ENCODE measurements at places on chromosomes 16 and 17.

GRCh38 chr17:7634384-7634783 is 4.4 kb downstream of the SHBG start:
- H3K36me3 ChIP-seq: no peaks in the 10 kb centered on the region
- DNase-seq: no peak
- H3K27me3 ChIP-seq: peaks cover 4% of the 10 kb centered on the region
- peaks cover 5% of the 10 kb centered on the region for H3K4me1 ChIP-seq

DNA sequence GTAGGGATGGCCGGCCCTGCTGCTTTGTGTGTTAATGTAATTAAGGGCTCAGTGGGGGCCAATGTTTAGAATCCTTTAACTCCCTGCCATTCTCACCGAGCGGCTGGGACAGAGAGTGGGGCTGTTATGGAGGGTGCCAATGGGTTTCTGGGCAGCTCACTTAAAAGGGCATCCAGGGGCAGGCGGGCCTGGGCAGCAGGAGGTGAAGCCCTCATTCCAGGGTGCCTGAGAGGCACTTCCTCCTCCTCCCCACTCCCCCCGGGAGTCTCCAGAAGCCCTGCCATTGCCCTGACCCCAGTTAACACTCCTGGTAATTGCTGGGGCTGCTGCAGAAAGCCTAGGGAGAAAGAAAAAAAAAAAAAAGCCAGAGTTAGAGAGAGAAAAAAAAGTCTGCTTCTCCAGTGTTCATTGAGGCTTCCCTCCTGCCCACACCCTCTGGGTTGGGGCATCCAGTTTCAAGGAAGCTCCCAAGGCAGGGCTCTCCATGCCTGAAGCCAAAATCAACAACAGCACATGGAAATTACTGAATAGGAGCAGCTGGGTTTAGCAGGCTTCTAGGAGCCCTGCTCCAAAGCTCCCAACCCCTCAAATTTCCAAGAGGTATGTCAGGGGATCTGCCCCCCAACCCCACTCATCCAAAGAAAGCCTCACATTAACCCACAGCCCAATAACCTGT is 28.0 kb downstream of the CUEDC1 start:
- DNase-seq: no peak
- H3K4me1 ChIP-seq: peaks cover 3% of the 10 kb centered on the region
- no peaks in the 10 kb centered on the region for H3K36me3 ChIP-seq
- no peak overlapping the region for H3K27ac ChIP-seq
- peaks cover 11% of the 10 kb centered on the region for H3K27me3 ChIP-seq
- H3K4me3 ChIP-seq: no peak overlapping the region

DNA sequence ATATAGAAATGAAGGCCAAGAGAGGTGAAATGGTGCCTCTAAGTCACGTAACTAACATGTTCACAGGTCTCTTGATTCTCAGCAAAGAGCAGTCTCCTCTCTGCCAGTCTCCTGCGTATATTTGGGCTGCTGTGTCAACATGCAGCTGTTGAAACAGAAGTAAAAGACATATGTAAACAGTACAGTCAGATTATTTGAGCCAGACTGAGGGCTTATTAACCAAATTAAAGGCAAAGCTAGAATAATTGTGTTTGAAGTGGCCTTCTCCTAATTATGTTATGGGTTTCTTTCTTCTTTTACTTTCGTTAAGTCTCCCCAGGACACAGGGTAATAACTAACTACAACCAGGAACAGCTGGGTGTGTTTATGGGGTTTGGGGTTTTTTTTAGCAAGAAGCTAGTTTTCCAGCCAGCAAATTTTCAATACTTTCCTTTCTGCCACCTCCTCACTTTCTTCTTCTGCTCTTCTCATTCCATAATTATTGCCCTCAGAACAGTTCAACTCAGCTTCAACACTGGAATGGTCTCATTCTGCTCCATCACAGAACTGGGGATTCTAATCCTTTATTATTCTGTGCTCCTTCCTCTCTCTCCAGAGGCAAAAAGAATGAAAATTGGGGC is 18.4 kb downstream of the G6PC1 start:
- H3K36me3 ChIP-seq: no peaks in the 10 kb centered on the region
- no peak overlapping the region for H3K27ac ChIP-seq
- peaks cover 18% of the 10 kb centered on the region for H3K27me3 ChIP-seq
- DNase-seq: no peak
- no peak overlapping the region for H3K4me3 ChIP-seq

GRCh38 chr16:4660454-4661007 is 32.8 kb upstream of the NUDT16L1 start:
- H3K27ac ChIP-seq: peak overlapping the region; percentile 67
- peaks cover 41% of the 10 kb centered on the region for H3K36me3 ChIP-seq
- peak; percentile 62 for DNase-seq
- no peaks in the 10 kb centered on the region for H3K27me3 ChIP-seq
- H3K4me3 ChIP-seq: no peak overlapping the region

DNA sequence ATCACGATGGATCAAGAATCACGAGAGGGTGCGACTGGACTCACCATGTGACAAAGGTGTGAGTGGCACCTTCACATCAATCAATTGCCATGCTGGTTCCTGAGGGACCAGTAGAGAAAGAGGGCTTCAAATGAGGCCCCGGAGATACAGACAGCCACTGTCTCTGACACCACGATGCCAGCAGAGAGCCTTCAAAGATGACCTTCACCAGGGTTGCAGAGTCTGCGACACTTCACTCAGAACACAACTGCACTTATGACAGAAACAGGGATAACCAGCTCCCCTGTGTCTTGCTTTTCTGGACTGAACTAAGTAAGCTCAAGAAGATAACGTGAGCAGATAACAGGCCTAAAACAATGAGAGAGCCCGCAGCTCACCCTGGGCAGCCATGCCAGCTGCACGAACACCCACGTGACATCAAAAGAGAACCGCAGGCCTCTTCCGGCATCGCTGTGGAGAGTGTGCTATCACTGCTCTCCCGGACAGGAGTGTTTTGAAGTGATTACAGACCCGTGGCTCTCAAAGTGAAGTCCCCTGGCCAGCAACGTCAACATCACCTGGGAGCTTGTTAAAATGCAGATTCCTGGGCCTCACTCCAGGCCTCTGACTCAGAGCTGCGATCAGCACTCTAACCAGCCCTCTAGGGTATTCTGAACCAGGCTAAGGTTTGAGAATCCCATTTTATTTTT is 36.4 kb downstream of the KLHDC4 start:
- H3K27ac ChIP-seq: no peak overlapping the region
- H3K4me3 ChIP-seq: no peak overlapping the region
- DNase-seq: no peak

DNA sequence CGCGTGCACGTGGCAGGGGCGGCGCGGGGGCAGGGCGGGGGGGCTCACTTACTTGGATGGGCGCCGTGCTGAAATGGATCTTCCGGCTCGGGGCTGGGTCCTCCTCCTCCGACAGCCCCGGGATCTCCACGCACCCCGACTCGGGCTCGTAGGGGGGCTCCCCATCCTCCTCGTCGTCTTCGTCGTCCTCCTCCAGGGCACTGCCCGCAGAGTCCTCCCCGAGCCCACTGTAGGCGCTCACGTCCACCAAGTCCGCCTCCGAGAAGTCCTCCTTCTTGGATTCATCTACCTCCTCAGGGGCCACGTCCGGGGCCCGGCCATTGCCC is 1.4 kb downstream of the PPP1R9B start:
- peaks cover 46% of the 10 kb centered on the region for H3K36me3 ChIP-seq
- H3K27ac ChIP-seq: peak overlapping the region; percentile 93
- peak overlapping the region; percentile 95 for H3K4me3 ChIP-seq
- peaks cover 38% of the 10 kb centered on the region for H3K4me1 ChIP-seq
- no peaks in the 10 kb centered on the region for H3K27me3 ChIP-seq

GRCh38 chr16:12064291-12064690 is 87.8 kb downstream of the SNX29 start:
- DNase-seq: no peak
- no peak overlapping the region for H3K4me3 ChIP-seq
- H3K27ac ChIP-seq: no peak overlapping the region
- H3K36me3 ChIP-seq: no peaks in the 10 kb centered on the region
- peaks cover 7% of the 10 kb centered on the region for H3K4me1 ChIP-seq
- no peaks in the 10 kb centered on the region for H3K27me3 ChIP-seq

GRCh38 chr16:85633888-85634287 is 20.8 kb downstream of the GSE1 start:
- H3K36me3 ChIP-seq: peaks cover 14% of the 10 kb centered on the region
- no peaks in the 10 kb centered on the region for H3K27me3 ChIP-seq
- no peak overlapping the region for H3K4me3 ChIP-seq
- no peaks in the 10 kb centered on the region for H3K4me1 ChIP-seq
- H3K27ac ChIP-seq: no peak overlapping the region
- no peak for DNase-seq

DNA sequence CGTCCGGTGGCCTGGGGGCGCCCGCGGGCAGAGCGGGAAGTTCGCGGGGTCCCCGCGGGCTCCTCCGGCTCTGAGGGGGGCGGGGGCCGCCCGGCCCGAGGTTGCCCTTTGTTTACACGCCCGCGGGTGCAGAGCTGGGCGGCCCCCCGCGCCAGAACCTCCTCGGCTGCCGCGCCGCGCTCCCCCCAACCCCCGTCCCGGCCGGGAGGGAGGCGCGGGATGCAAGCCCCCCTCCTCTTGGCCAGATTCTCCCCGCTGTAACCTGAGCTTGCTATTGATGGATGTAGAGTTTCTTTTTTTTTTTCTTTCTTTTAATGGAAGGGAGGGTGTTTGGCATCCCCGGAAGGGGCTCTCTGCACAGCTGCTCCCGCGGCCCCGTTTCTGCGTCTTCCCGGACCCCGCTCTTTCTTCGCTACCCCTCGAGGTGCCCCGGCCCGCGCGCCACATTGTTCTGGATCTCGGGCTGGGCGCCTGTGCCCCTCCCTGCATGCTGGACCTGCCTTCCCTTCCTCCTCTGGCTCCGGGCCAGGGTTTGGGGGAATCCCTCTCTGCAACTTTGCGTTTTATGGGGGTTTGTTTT is 646 bp downstream of the CBX2 start:
- peaks cover 58% of the 10 kb centered on the region for H3K27me3 ChIP-seq
- peaks cover 17% of the 10 kb centered on the region for H3K36me3 ChIP-seq
- peak overlapping the region; percentile 88 for H3K4me3 ChIP-seq
- H3K27ac ChIP-seq: peak overlapping the region; percentile 69
- DNase-seq: no peak

- peaks cover 5% of the 10 kb centered on the region for H3K4me1 ChIP-seq
- H3K27ac ChIP-seq: no peak overlapping the region
- H3K36me3 ChIP-seq: no peaks in the 10 kb centered on the region
- DNase-seq: no peak
Observed at GRCh38 chr17:68790492-68790891, 164.7 kb downstream of the ABCA8 start.

- H3K4me3 ChIP-seq: no peak overlapping the region
- H3K27me3 ChIP-seq: peaks cover 32% of the 10 kb centered on the region
- H3K36me3 ChIP-seq: no peaks in the 10 kb centered on the region
- H3K4me1 ChIP-seq: no peaks in the 10 kb centered on the region
Observed at GRCh38 chr17:79609673-79610645, 892 bp downstream of the RBFOX3 start.

DNA sequence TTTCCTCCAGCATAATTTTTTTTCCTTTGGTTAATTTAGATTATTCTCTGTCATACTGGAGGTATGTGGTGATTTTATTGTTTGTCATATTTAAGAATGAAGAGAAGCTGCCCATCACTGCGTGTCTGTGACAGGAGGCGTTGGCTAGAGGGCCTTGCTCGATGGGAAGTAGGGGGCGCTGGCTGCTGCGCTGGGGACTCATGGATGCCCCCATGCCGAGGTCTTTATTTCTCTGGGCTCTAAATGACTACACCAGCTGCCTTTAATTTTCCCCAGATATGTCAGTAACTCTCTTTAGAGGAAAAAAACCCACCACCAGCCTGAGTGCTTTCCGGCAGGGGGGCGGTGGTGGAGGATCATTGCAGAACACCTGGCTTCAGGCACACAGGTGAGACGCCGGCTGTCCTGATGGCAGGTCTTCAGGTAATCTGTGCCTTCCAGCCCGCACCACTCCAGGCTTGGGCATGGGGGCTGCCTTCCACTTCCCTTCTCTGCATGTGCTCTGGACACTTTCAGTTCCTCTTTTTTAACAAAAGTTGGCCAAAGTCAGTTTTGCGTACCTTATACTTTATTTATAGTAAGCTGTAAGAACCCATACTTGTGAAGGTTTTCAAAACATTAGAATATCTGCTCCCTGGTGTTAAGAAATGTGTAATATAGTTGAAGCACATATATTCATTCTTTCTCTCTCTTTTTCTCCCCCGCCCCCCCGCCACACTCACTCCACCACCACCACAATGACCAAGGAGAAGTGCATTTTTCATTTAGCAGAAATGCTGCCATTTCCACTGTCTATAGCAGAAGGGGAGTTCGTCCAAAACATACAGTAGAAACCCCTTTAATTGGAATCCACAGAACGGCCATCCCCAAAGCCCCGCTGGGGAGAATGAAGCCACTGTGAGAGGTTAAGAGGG is 192.7 kb downstream of the RPTOR start:
- H3K4me1 ChIP-seq: peaks cover 47% of the 10 kb centered on the region
- peaks cover 55% of the 10 kb centered on the region for H3K36me3 ChIP-seq
- no peaks in the 10 kb centered on the region for H3K27me3 ChIP-seq
- no peak overlapping the region for H3K4me3 ChIP-seq

DNA sequence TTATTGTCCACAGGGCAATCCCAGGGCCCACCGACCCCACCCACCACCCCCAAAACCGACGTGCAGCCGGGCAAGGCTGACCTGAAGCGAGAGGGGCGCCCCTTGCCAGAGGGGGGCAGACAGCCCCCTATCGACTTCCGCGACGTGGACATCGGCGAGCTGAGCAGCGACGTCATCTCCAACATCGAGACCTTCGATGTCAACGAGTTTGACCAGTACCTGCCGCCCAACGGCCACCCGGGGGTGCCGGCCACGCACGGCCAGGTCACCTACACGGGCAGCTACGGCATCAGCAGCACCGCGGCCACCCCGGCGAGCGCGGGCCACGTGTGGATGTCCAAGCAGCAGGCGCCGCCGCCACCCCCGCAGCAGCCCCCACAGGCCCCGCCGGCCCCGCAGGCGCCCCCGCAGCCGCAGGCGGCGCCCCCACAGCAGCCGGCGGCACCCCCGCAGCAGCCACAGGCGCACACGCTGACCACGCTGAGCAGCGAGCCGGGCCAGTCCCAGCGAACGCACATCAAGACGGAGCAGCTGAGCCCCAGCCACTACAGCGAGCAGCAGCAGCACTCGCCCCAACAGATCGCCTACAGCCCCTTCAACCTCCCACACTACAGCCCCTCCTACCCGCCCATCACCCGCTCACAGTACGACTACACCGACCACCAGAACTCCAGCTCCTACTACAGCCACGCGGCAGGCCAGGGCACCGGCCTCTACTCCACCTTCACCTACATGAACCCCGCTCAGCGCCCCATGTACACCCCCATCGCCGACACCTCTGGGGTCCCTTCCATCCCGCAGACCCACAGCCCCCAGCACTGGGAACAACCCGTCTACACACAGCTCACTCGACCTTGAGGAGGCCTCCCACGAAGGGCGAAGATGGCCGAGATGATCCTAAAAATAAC is 3.0 kb downstream of the SOX9 start:
- H3K27me3 ChIP-seq: peaks cover 51% of the 10 kb centered on the region
- no peak for DNase-seq
- no peaks in the 10 kb centered on the region for H3K36me3 ChIP-seq
- H3K4me1 ChIP-seq: no peaks in the 10 kb centered on the region

- DNase-seq: no peak
- no peaks in the 10 kb centered on the region for H3K27me3 ChIP-seq
- H3K27ac ChIP-seq: no peak overlapping the region
- H3K4me1 ChIP-seq: peaks cover 13% of the 10 kb centered on the region
- no peak overlapping the region for H3K4me3 ChIP-seq
Observed at GRCh38 chr17:82107341-82107860, 9.4 kb upstream of the FASN start.

Measured in activated T-helper 2 cell treated with anti-CD3 and anti-CD28 coated beads, Interferon-gamma antibody, Interleukin-2, Interleukin-4, amounts not matched to agents 10 μg/mL and 5 μg/mL and 100 μg/mL, durations not matched to agents 14 hours and 24 hours and 36 hours (primary cell).